Germinal center (tissue), 1 donor: ENCODE measurements at places on chromosomes 13 and 19.

DNA sequence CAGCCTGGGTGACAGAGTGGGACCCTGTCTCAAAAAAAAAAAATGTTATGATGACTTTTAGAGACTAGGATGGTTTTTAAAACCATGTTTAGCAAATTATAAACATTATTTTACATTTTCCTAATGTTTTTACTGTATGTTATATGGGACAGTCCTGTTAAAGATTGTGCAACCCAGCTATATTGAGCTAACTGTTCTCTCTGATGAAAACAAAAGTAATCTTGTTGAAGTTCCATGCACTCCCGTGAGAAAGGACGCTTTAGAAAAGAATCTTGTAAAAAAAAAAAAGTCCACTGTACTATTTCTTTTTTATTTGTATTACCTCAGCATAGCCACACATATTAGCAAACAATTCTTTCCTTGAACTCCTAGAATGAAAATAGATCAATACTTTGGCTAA, 451.2 kb downstream of the DCT start:
- DNase-seq, result no peak

GRCh38 chr19:15265850-15266248, 33.6 kb upstream of the EPHX3 start:
- DNase-seq, result no peak

- DNase-seq, result no peak
Measured at GRCh38 chr13:37295573-37295972, 190.1 kb upstream of the CSNK1A1L start.

DNA sequence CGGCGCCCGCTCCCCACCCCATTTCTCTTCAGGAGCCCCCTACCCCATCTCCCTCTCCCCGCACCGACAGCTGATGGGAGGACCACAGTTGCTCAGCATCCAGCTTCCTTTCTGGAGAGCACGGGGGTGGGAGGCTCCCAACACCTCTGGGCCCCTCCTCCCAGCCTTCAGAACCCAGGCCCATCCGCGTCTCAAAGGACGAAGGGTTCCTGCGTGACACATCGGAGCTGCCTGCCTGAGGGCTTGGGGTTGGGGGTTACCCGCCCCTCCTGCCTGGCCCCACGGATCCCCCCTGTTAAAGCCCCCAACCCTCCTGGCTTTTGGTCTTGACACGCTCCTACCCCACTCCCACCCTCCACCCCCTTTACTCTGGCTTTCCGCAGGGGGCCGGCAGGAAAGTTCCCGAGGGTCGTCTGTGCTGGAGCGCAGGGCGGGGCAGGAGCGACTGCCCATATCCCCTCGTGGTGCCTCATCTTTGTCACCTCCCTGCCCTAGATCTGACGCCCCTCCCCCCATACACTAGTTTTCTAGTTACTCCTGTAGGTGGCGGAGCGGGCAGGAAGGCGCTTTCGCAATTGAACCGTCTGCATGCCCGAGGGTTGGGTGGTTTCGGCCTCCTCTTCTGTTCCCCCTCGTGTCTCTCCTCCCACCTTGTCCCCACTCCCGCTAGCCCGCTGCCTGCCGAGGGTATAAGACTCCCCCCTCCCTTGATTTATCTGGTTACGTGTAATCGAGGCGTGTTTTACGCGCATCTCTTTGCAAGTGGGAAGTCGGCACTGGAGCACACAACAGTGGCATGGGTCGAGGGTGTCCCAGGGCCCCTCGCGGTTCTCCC, 924 bp downstream of the TRAPPC5 start:
- DNase-seq, result peak; percentile 84

DNA sequence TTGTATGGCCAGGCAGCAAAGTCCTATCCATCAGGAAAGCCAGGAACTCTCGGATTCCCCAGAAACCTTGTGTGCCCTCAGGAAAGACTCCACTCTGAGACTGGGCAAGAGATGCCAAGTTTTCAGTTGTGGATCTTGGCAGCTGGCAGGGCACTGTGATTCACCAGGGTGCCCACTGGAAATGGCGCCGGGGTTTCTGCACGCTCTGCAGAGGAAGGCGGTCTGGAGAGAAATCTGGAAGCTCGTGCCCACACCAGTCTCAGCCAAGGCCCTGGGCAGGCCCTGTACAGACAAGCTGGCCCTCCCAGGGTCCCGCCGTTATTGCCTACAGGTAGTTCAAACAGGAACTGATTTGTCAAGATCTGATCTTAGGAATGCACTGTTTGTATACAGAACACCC, 4.9 kb downstream of the NAPA start:
- DNase-seq, result no peak

GRCh38 chr13:71871844-71872243, 4.8 kb upstream of the DACH1 start:
- no peak for DNase-seq

DNA sequence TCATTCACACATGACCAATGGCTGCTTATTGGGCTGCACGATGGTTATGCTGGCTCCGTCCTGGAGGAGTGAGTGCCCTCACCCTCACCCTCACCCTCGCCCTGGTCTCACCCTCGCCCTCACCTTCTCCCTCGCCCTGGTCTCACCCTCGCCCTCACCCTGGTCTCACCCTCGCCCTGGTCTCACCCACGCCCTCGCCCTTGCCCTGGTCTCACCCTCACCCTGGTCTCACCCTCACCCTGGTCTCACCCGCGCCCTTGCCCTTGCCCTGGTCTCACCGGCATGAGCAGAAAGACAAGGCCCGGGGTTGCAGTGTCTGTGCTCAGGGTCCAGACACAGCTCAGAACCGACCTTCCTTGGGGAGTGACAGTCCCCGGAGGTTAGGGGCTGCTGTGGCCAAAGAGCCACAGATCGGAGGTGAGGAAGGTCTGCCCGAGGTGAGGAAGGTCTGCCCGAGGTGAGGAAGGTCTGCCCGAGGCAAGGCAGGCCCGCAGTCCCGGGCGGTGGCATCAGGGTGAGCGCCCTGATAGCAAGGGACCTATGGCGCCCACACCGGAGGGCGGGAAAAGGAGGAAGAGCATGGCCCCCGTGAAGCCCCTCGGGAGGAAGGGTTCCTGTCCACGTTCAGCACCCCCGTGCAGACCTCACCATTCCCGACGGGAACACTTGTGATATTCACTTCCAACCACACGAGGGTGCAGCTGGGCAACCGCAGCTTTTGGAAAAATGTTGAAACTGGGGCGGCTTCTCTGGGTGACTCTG, 65.6 kb downstream of the MCF2L start:
- DNase-seq, result no peak

- DNase-seq, result no peak
Measured at GRCh38 chr13:59277106-59277505, 886.6 kb downstream of the DIAPH3 start.

GRCh38 chr13:107192289-107192688, 624.4 kb upstream of the ARGLU1 start:
- DNase-seq, result no peak

GRCh38 chr13:32028711-32029110, 2.9 kb upstream of the FRY start:
- DNase-seq, result no peak

GRCh38 chr19:15488489-15489226, 9.4 kb upstream of the PGLYRP2 start:
- DNase-seq, result no peak
